ENCODE measurements at places on chromosomes 2 and 18. TPM values are rescaled to one million over a fixed set of nuclear protein-coding genes. Genes with fewer than 3 reads are reported as not detected.

DNA sequence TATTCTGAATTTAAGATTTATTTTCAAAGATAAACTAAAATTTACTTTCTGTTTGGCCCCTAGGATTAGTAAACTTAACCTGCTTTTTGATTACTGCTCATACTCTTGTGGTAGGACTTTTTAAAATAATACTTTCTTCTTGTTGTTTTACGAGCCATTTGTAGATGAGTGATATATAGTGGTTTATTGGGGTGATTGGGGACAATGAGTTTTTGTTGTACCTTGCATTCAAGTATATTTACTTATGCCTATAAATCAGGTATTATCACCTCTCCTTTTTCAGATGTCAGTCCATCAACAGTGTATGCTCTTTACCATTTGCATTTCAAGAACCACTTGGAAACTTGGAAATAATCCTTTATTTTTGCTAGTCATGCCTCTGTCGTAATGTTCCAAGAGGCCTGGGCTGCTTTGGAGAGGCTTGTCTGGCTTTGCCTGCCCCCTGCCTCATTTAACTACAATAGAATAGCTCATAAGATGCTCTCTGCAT, 131.3 kb downstream of the COMMD1 start:
- no peak for DNase-seq

- peak; percentile 73 for DNase-seq
These were observed 14.6 kb downstream of the CYP27C1 start for GRCh38 chr2:127205218-127206125.

DNA sequence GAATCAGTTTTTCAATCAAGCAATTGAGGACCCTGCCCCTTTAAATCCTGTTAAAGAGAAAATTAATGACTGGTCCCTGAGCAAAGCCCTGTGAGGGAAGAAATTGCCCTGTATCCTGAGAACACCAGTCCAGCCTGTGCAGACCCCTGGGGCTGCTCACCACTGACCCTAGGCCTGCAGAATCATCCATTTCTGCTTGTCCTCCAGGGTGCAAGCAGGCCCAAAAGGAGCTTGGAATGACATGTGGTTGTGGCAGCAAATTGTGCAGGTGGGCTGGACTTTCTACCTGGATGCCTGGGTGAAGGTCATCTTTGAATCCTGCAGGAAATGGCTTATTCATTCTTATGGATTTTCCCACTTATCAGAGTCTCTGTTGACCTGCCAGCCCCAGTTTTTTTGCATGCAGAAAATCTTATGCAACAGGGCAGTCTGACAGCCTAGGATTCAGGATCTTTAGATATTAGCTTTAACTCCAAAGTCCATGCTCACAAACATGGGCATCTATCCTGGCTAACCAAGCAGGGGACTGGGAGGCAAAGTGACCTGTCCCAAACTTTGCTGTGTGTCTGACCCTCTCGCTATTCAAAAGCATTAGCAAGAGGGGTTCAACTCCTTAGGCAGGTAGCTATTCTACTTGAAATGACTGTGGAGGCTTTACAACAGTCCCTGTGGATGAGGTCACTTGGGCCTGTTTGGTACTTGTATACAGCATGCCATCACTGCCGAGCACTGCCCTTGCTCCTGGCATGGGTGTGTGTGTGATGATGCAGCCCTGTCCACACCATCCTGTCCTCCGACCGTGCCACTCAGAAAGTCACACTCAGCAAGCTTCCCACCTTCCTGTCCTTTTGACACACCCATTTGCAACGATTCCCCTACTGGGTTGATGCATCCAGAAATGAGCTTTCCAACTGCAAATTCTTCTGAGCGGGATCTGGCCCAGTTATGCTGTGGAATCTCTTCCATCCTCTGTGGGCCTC, 85.3 kb downstream of the CAPN13 start:
- no peak for DNase-seq

- DNase-seq, result peak; percentile 66
These were observed 17.7 kb upstream of the EN1 start for GRCh38 chr2:118865106-118865505.

GRCh38 chr2:21263622-21264021, 139.9 kb downstream of the TDRD15 start:
- no peak for DNase-seq

- DNase-seq, result no peak
These were observed 110.3 kb upstream of the ST6GAL2 start for GRCh38 chr2:106996171-106996769.

- no peak for DNase-seq
These were observed 150.7 kb upstream of the DLX2 start for GRCh38 chr2:172253190-172254052.

The HMSD gene
- 2.3 TPM for total RNA-seq

The ITGB6 gene
- total RNA-seq, result 46.3 TPM

DNA sequence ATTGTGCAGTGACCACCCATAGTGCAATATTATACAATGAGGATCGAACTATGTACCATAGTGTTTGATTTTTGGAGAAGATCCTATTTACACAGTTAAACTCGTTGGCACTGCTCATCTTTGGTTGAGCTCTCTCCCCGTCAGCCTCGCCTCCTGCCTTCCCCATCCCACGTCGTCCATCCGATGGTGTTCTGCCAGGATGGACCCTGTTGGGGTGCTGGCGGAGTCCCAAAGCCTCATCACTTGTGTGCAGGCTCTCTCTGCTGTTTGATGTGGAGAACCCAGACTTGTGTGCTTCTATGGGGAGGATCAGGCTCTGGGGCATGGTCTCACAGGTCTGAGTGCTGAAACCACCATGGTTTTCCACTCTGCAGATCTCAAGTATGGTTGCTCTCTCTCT, 85.4 kb downstream of the ITGB1BP1 start:
- no peak for DNase-seq

The CNTNAP5 gene
- 0.03 TPM for total RNA-seq

GRCh38 chr2:179985163-179985820, 21.8 kb downstream of the CWC22 start:
- DNase-seq, result no peak

GRCh38 chr2:26615336-26615859, 25.8 kb downstream of the CIB4 start:
- no peak for DNase-seq

GRCh38 chr2:154198866-154199265, 327.1 kb downstream of the GALNT13 start:
- DNase-seq, result no peak

GRCh38 chr2:88355486-88355885, 97.0 kb downstream of the FOXI3 start:
- DNase-seq, result no peak

- no peak for DNase-seq
These were observed 201.3 kb upstream of the APCDD1 start for GRCh38 chr18:10252952-10253705.

The CAD gene
- 42.0 TPM for total RNA-seq

The LPIN2 gene
- 42.7 TPM for total RNA-seq

The MTIF2 gene
- 26.3 TPM for total RNA-seq

- no peak for DNase-seq
These were observed 84.5 kb downstream of the ANKRD12 start for GRCh38 chr18:9221040-9221439.

The RAPGEF4 gene
- total RNA-seq, result 33.5 TPM

- DNase-seq, result peak; percentile 53
These were observed 954 bp downstream of the CCNT2 start for GRCh38 chr2:134919341-134920210.

DNA sequence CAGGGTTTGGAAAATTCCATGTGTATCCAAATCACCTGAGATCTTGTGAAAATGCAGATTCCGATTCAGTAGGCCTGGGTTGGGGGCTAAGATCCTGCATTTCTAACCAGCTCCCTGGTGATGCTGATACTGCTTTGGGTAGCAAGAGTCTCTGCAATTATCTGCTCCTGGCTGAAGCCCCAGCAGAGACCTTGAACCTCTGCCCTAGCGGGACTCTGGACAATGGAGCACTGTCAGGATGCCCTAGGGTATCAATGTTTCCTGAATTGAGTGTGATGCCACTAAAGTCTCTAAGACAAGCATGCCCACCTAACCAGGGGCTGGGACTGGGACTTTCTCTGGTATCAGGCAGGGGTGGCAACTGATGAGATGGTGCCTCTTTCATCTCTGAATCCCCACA, 49.4 kb upstream of the KLHL29 start:
- DNase-seq, result no peak

DNA sequence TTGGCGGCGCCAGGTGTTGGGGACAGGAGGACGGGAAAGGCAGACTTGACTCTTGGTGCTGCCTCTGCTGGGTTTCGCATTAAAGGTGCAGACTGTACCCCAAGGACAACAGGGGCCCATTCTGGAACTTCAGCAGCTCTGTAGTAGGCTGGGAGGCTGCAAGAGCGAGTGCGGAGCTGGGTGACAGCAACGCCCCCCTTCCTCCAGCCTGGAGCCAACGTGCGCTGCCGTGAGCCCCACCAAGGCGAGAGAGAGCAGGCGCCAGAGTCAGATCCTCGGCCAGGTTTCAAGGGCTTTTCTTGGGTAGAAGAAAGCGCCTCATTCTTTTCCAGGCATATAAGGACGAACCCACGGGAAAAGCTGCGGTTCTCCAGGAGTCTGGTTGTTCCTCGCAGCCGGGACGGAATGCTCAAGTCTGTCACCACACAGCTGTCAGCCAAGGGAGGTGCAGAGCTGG, 1.9 kb downstream of the DOK6 start:
- DNase-seq, result peak; percentile 40

GRCh38 chr2:186590350-186590758, 498 bp downstream of the ITGAV start:
- peak; percentile 72 for DNase-seq

The PSMD14 gene
- total RNA-seq, result 28.8 TPM

DNA sequence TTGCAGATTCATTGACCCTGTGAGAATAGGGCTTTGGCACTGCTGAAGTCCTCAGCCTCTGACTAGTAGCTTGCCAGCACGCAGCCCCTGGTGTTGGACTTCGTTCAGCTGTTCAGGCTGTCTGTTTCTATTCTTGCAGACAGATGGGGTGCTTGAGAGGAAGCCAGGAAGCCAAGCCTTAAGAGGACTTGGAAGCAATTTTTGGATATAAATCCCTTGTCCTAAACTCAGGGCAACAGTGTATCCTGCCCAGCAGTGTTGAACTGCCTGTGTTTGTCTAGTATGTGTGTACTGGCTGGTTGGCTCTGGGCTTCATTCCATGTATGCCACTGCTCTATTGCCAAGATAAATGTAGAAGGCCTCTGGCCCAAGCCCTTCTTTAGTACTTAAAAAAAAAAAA, 108.6 kb downstream of the COMMD1 start:
- peak; percentile 96 for DNase-seq

DNA sequence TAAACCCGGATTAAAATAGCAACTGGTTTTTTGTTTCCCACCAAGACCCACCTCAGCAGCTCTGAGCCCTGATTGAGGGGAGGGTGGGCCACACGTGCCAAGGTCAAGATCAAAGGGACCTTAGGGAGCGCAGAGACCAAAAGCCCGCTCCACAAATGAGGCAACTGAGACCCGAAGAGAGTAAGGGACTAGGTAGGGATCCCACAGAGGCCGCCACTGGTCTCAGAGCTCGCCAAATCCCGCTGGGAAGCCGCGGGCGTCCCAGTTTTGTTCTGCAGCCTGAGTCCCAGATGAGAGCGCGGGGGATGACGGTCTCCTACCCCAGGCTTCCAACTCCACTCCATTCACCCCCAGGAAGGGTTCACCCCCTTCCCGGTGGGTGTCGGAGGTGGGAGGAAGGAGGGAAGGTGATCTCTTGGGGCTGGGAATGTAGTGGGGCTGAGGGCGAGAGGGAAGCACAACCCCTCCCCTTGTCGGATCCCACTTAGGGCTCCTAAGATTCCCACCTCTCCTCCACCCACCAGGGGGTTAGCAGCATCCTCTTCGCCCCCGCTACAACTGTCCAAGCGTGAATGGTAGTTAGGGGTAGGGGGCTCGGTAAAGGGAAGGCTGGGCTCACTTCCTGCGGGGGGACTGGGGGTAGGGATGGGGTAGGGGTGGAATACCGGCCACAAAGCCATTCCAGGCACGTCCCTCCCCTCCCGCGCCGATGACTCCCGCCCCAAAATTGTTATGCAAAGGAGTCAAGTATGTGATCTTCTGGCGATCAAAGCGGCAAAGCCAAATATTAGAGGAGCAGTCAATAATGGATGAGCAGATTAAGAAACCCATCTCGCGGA, 7.3 kb upstream of the EN1 start:
- no peak for DNase-seq

- no peak for DNase-seq
These were observed 1232.0 kb upstream of the FAM98A start for GRCh38 chr2:34831096-34831495.

- DNase-seq, result no peak
These were observed 26.6 kb upstream of the MAP3K20 start for GRCh38 chr2:173048897-173049661.

DNA sequence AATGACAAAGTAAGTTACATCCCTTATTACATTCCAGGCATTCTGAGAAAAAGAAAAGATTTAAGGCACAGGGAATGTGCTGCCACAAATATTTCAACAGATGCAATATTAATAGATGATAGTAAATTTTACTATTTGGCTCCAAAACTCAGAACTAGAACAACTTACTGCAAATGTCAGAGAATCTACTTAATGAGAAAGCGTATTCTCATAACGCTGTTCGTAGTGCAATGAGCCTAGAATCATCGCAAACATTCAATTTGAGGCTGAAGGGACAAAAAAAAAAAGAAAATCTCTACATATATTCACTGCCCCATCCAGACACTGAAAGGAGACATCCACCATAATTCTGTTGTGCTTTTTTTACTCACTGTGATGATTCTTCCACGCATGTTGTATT, 272.1 kb upstream of the DOK6 start:
- DNase-seq, result no peak

GRCh38 chr2:103823847-103824246, 1030.1 kb upstream of the POU3F3 start:
- peak; percentile 32 for DNase-seq

The DSG4 gene
- total RNA-seq, result not detected
